HCT116 (cell line): ENCODE measurements at places on chromosomes 4 and X.

- DNase-seq: peak; percentile 64
Observed at GRCh38 chr4:186067757-186068385, 1.1 kb upstream of the TLR3 start.

DNA sequence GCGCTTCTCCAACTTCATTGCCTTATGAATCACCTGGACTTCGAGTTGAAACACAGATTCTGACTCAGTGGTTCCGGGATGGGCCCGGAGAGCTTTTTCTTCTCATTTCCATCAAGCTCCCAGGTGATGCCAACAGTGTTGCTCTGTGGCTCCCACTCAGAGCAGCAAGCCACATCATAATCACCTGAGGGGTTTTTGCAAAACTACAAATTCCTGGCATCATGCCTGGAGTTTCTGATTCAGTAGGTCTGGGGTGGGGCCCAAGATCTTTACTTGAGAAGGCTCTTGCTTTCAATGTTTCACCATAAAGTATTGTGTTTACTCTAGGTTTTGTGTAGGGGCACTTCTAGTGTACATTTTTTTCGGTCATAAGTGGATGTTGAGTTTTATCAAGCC is 7.0 kb downstream of the MTM1 start:
- peak; percentile 72 for DNase-seq

- no peak for DNase-seq
Observed at GRCh38 chr4:176188654-176189053, 6.7 kb downstream of the SPATA4 start.

DNA sequence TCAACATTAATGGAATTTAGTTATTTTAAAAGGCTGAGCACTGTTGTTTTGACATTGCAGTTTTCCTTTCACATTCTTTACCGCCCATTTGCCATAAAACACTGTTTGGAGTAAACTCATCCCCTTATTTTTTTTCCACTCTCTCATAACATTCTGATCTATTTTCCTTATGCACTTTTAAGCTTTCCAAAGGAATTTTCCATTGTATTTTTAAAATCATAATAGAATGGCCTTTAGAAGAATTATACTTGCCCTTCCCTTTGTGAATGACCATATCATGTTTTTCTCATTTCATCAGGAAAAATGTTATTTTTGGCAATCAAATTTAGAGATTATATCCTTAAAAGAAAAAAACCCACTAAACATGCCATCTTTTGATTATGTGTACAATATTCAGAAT is 1074.2 kb downstream of the STIM2 start:
- DNase-seq: no peak

DNA sequence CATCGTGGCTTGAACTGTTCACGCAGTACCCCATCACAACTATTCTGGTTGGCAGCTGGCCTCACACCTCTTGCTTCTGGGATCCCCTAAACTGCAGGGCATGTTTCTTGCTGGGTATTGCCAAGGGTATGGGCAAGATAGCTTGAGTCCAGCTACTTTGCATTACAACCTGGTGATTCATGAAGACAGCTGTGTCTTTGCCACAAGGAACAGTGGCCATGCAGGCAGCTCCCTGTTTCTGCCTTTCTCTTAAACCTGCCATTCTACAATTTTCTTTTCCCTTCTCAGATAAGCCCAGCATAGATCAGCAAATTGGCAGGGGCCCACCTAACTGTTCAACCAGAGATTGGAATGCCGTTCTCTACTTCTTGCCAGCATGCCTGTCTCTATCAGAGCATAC is 42.8 kb downstream of the TENM3 start:
- no peak for DNase-seq

GRCh38 chr4:176789955-176790354 is 2.8 kb downstream of the VEGFC start:
- peak; percentile 23 for DNase-seq

DNA sequence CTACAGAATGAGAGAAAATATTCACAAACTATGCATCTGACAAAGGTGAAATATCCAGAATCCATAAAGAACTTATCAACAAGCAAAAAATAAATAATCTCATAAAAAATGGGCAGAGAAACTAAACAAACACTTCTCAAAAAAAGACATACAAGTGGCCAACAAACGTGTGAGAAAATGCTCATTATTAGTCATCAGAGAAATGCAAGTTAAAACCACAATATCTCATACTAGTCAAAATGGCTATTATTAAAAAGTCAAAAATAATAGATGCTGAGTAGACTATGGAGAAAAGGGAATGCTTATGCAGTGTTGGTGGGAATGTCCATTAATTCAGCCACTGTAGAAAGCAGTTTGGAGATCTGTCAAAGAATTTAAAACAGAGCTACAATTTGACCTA is 533.3 kb downstream of the TMA16 start:
- DNase-seq: no peak

DNA sequence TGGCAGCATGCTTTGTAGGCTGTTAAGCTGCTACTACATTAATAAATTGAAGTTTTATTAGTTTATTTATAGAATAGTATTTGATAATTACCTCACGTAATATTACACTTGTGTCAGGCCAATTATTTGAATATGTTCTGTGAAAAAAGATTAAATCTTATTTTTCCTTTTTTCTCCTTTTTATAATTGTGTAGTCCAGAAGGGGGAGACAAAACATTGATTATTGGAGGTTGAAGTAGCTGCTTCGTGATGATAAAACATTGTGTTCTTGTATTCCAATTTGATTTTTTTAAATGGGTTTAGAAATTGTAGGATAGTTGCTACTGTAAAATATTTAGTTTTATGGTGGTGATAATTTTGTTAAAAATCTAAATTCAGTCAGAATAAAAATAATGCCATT is 85.7 kb downstream of the DIAPH2 start:
- no peak for DNase-seq

- DNase-seq: no peak
Observed at GRCh38 chr4:183639291-183639690, 19.7 kb downstream of the RWDD4 start.

- DNase-seq: no peak
Observed at GRCh38 chrX:51332188-51332942, at the start of gene NUDT10. TSS of gene NUDT10 (plus strand) at chrX:51332822. CDS start at chrX:51332966, 144 bp downstream.
